Activated CD8-positive, alpha-beta memory T cell treated with anti-CD3 and anti-CD28 coated beads for 1 hour (primary cell): ENCODE measurements at places on chromosomes 2 and 18.

DNA sequence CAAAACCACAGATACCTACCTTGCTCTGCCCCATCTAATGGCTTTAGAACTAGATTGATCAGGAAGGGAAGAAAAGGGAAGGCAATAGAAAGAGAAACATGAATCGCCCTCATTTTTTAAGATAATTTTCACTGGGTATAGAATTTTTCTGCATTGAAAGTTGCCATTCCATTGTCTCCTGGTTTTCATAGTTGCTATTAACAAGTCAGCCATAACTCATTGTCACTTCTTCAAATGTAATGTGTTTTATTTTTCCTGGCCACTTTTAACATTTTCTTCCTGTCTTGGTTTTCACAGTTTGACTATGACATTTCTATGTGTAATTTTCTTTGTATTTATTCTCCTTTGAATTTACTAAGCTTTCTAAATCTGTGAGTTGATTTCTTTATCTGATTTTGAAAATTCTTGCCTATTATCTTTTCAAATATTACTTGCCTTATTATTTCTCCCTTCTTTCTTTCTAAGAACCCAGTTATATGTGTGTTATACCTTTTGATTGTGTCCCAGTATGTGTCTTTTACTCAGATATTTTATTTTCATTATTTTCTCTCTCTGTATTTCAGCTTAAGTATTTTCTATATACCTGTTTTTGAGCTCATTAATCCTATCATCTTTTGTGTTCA is 85.5 kb upstream of the GLI2 start:
- DNase-seq: no peak

DNA sequence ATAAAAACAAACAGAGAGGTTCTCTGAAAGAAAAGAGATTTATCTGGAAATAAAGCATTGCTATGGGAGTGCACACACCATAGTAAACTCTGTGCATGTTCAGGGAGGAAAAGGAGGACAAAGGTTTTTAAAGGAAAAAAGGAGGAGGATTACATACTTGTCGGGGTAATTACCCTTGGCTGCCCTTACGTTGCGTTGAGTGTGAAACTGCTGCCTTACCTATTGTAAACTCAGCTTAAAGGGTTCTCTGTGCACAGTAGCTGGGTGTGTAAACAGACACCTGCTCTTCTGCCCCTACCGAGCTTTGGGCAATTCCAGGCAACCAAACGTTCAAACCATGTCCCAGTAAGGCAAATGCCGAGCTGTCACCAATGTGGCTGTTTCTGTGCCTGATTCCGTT is 29.6 kb upstream of the PXDN start:
- DNase-seq: no peak

GRCh38 chr18:3456686-3457069 is 6.7 kb downstream of the TGIF1 start:
- DNase-seq: no peak

DNA sequence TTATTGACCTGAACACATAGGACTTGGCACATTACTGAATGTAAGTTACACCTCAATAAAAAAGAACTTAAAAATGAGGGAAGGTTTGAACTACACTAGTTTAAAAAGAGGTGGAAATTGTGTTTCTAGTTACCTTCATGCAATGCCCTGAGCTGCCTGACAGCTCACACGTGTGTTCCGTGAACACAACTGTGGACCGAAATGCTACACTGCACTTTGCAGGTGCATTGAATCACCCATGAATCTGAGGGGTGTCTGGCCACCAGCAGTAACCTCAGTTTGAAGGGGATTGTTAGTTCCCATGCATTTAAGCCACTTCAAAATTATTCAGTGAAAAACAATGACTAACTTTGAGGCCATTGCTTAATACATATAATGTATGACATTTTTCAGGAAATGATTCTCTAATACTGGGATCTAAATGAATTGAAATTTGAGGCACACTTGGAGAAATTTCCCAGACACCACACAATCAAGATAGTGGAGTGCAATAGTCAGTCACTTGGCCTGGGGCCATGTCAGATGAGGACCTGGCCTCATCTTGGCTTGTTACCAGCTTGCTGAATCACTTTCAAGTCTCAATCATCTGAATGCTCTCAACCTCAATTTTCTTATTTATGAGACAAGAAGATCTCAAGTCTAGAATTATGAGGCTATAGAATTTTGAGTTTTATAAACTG is 59.3 kb downstream of the MYL12B start:
- no peak for DNase-seq

DNA sequence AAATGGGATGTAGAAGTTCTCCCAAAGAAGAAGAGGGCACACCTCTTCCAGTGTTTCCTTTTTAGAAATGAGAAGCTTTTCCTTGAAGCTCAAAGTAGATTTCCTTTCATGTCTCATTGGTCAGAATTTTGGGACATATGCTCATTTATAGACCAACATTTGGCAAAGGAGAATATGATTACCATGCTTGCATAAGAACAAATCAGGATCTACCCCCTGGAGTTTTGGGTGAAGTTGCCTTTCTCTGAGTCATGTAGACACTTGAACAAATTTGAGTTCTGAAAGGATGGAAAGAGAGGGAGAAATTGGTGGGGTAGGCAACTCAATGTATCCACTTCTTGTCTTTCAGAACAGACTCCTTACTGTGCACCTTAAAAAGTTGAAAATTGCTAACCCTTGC is 409.0 kb downstream of the SLC4A3 start:
- DNase-seq: no peak

- no peak for DNase-seq
Observed at GRCh38 chr18:48100165-48100575, 169.7 kb upstream of the SMAD2 start.

GRCh38 chr2:238872026-238872425 is 24.1 kb downstream of the TWIST2 start:
- no peak for DNase-seq

- no peak for DNase-seq
Observed at GRCh38 chr2:230410861-230411569, 5.0 kb upstream of the SP100 start.

- no peak for DNase-seq
Observed at GRCh38 chr2:174572556-174572955, 25.0 kb downstream of the WIPF1 start.

DNA sequence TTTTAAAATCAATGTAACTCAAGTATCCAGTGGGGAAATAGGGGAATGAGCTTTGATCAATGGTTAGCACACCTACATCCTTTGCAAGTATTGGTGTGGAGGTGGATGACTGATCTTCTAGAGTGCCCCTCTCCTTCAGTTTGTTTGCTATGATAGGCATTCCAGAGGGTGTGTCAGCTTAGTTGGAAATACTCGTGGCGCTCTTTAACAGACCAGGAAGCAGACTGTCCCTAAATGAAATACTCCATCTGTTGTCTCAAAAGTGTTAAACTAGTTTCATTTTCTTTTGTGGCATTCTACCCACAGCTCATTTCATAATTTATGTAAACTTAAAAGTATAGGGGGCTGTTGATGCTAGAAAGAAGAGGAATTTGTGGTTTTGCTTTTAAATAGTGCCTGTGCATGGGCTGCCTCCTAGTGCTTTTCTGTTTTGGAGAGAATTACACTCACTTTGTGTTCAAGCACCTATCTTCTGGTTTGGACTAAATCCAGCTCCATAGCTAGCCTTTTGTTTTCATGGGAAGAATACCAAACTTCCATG is 66.2 kb downstream of the STAT1 start:
- no peak for DNase-seq

DNA sequence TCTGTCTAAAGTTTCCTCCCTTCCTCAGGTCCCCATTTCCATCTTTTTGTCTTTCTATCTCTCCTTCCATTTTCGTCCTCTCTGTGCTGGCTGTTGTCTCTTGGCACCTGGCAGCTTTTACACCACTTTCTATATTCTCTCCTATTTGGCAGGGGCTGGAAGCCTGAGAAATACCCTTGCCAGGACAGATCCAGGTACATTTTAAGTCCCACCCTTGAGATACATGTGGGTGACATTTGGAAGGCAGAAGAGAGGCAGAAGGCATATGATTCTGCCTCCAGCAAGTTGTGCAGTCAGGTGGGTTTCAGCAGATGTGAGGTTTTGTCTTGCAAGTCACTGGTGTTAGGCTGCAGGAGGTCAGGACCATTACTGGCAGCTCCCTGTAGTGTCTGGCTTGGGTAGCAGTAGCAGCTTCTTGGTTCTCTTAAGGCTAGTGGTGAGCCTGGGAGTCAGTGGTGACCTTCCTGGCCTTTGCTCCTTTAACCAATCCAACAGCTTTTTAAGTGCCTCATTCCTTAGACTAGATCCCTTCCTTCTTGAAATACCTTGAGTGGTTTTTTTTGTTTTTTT is 90.1 kb downstream of the CAPN13 start:
- DNase-seq: no peak

DNA sequence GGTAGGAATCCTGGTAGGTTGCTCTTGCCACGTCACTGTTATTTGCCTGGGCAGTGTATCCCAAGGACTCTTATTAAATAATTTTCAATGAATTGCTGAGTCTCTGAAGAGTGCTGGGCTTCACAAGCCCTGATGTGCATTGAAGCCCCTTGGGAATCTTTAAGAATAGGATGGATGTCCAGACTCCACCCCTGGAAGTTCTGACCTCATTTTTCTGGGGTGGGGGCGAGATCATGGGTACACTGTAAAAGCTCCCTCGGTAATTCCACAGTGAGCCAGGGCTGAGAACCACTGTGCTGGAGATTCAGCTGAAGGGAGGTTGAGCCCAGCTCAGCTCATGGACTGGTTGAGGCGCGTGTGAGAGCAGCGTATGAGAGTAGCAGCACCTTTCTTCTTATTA is 140.2 kb downstream of the PIEZO2 start:
- DNase-seq: no peak

GRCh38 chr2:221103930-221104329 is 468.2 kb downstream of the EPHA4 start:
- DNase-seq: no peak

- DNase-seq: no peak
Observed at GRCh38 chr18:13067124-13067523, 76.0 kb downstream of the CEP192 start.

DNA sequence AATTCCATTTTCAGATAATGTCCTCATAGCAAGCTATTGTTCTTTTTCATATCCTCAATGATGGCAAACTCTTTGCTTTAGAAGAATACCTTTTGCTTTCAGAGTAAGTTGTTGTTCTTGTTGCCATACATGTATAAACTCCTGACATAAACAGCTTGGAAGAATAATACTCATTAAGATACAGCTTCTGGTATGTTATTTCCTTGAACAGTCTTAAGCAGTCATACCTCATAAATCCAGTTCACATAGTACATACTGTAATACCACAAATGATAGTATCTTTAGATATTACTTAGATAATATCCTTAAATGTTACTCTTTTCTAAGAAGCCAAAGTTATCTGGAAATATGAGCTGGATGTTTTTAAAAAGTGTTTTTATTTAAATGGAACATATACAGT is 23.2 kb downstream of the METTL8 start:
- no peak for DNase-seq

GRCh38 chr18:60596928-60597327 is 224.4 kb upstream of the MC4R start:
- DNase-seq: no peak

- DNase-seq: no peak
Observed at GRCh38 chr2:32489061-32489460, 132.2 kb downstream of the BIRC6 start.

GRCh38 chr2:8039732-8040131 is 642.1 kb upstream of the ID2 start:
- no peak for DNase-seq

GRCh38 chr2:120018549-120018948 is 5.7 kb downstream of the EPB41L5 start:
- DNase-seq: no peak

DNA sequence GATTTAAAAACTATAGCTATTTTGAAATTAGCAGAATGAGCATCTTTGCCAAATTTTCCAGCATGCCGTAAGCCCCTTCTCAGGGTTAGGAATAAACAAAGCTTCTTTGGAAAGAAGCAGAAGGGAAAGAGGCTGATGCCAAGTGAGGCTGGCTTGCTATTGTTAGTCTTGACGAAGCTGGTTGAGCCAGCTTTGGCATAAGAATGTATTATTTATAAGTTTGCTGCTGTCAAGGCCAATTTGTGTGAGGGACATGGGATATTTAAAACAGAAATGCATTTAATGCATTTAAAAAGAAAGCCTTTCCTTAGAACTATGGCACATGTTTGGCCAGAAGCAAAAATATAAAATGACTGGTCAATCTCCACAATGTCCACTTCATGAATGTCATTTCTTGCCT is 52.5 kb upstream of the TTN start:
- no peak for DNase-seq

DNA sequence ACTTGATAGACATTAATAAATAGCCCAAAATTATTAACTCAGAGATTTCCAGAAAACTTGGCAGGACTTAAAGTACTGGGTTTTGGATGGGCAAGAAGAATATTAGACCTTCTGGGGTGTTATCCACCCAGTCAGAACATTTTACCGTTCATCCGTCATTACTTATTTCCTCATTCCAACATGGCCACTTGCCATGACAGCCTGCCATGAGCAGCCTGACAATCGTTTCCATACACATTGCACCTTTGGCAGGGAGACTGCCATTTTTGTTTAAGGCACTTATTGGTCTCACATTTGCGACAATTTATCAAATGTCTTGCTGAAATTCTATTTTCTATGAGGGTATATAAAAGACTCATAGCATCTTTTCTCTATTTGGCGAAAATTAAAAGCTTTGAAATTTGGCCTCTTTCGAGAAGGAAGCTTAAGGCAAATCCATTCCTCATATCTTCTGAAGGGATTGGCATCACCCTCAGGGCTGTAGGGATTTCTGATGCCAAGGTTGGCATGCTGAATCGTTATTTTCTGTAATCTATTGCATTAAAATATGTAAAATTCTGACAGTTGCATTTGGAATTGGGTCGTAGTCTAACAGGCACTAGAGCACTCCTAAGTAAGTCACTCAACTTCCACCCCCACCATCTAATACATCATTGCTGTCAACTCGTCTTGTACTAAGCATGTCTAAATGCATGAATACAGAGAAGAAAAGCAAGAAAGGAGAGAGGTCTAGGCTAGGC is 406.3 kb upstream of the PIK3C3 start:
- no peak for DNase-seq

DNA sequence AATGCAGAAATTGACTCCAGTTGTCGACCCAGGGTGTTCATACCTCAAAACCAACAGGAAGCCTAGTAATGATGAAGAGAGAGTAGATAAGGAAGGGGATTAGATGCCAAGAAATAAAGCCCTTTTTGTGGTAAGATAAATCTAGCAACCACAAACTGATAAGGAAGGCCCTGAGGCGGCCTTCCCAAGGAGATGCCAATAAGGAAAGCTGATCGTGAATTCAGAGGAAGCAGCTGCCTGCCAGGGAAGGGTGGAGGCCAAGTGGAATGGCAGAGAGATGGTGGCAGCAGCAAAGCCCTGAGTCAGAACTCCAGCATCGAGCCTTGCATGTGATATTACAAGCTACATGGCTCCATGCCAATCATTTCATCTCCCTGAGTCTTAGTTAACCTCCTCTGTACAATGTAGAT is 126.3 kb downstream of the IRS1 start:
- DNase-seq: no peak

DNA sequence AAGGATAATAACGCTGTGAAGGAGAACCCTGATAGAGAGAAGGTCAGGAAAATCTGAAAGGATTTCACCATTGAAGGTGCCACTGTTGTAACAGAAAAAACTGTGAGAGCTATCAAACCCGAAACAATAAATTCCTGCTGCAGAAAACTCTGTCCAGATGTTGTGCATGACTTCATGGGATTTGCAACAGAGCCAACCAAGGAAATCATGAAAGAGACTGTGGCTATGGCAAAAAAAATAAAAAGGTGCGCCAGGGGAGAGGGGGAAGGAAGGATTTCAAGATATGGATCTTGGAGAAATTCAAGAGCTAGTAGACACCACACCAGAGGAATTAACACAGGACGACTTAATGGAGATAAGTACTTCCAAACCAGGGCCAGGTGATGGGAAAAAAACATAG is 88.0 kb downstream of the LDLRAD4 start:
- DNase-seq: no peak
